ENCODE measurements at places on chromosomes 11 and 22.

GRCh38 chr11:74412321-74412720 lies 14.1 kb upstream of the PGM2L1 start:
- no peak for DNase-seq

DNA sequence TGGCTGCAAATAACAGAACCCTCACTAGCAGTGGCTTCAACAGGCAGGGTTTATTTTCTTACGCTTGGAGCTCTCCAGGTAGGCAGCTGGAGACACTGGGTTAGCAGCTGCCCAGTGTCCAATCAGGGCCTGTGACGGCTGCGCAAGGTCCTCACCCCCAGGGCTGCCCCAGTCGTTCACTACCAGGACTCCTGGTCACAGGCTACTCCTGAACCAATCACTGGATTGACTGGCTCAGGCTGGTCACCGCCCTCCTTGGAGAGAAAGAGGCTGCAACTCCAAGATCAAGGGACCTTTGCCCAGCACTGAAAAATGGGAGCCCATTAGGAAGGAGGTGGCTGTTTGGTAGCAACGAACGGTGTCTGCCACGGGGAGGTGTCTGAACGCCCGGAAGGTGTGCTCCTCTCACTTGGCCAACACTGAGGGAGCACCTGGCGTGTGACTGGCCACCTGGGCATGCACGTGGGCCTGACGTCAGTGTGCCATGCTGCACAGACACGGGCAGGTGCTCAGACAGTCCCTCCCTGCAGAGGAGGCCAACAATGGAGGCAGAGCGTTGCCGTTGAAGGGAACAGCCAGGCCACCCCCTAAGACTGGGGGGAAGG lies 5.1 kb downstream of the ARSA start:
- no peak for DNase-seq

- DNase-seq, result no peak
Observed at GRCh38 chr11:1305063-1305495, 4.4 kb downstream of the TOLLIP start.

- DNase-seq, result no peak
Observed at GRCh38 chr11:30261821-30262220, 31.0 kb downstream of the FSHB start.

DNA sequence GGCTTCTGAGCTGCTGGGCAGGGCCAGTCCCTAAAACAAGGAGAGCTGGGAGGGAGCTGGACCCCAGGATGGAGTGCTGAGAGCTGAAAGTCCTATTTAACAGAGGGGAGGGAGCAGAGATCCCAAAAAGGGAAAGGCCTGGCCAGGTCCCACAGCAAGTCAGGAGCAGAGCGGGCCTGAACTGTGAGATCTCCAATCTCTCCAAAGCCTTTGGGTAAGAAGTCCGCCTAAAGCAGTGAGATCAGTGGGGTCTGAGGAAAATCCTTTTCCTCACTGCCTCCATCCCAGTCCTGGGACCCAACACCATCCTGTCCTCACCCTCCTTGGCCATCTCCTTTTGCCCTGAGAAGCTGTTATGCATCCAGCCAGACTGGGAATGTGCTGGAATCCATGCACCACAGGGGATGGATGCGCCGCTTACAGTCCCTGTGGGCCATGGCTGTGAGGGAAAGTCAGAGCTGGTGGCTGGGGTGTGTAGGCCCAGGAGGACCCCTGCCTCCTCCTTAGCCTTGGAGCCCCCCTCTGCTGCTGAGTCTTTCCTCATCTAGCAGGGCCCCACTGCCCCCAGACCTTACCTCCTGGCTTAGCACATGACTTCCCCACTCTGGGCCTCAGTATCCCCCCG lies 8.6 kb downstream of the LRRC75B start:
- no peak for DNase-seq

DNA sequence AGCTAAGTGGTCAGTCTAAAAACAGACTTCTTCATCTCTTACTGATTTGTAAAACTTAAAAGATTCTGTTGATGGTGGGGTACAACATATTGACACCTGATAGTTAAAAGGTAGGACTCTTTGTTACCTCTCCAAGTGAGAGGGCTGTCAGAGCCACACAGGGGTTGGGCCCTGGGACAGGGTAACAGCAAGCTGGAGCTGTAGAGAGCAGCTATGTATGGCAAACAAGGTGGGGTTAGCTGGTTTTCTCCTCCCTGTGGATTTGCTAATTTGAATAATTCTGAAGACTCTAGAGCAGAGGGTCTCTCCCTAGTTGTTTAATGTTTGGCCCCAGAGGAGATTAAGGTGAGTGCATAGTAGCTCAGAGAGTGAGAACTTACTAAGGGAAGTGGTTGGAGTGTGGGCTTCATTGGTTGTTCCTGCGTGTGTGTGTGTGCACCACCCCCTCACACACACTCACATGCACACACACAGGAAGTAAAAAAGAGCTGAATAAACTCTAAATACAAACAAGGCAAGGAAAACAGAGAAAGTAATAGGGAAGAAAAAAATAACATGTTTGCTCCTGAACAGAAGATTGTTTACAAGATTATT lies 9.2 kb upstream of the GAS2 start:
- no peak for DNase-seq

- DNase-seq, result no peak
Observed at GRCh38 chr22:22576989-22577427, 17.9 kb upstream of the PRAME start.

DNA sequence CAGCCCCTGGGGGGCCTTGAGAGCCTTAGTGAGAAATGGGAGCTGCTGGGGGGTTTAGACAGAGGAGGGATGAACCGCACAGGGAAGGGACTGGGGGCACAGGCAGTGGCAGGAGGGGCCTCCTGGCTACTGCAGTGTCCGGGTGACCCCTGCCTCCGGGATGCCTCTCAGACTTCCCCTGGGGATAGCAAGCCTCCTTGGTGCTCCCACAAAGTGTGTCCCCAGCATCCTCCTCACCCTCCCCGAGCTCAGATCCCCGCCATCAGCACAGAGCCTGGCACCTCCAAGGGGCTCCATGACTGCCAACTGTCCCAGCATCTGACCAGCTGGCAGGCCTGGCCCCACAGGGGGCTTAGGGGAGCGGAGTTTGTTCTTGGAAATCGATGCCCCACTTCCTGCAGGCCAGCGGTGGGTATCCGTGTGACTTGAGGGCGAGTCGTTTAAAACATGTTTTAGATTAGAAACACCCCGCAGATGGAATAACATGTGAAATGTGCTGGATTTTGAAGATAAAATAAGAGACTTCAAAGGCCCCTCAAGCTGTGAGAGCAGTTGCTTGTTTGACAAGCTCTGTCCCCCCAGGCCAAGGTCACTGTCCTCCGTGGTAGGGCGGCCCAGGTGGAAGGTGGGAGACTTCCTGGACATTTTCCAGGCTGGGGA lies 13.5 kb upstream of the FLRT1 start:
- DNase-seq, result no peak

GRCh38 chr11:121649798-121650197 lies 197.0 kb upstream of the SORL1-AS1 start:
- no peak for DNase-seq
